Esophagus squamous epithelium (tissue), 5 donors: ENCODE measurements at places on chromosomes 2 and 18.

DNA sequence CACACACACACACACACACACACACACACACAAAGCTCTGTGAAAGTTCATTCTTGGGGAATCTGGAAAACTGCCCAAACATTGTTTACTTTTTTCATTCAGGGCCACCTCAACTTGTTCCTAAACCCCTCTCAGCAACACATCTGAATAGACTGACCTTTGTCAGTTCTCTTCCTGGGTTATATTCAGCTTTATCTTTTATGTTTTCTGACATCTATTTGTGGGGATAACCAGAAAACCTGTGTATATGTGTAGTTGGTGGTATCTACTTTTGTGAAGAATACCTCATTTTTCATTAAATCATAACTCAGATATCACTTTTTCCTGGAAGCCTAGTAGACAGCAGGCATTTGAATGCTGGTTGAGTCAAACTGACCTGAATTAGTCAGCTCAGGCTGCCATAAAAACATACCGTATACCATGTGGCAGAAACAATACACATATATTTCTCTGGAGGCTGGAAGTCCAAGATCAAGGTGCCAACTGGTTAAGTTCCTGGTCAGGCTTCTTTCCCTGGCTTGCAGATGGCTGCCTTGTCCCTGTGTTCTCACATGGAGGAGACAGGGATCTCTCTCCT lies 11.0 kb upstream of the RNF144A start:
- DNase-seq, result no peak

DNA sequence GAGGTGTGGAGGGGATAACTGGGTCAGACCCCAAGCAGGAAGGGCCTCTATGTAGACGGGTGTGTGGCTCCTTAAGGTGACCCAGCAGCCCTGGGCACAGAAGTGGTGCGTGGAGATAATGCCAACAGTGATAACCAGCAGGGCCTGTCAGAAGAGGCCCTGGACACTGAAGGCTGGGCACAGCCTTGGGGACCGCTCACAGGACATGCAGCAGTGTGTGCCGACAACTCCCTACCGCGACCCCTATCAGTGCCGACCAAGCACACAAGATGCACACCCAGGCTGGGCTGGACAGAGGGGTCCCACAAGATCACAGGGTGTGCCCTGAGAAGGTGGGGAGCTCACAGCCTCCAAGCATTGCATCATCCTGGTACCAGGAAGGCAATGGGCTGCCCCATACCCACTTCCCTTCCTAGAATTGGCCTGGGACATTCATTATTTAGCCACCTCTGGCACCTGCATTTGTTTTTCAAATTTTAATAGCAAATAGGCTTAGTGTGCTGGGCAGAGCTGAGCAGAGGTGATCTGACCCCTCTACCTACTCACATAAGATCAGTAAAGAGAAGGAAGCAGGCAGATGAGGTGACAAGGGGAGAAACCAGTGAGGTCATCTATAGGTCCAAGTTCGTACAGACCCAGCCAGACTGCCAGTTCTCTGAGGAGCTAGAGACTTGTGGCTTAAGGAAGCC lies 55.2 kb downstream of the BCL11A start:
- DNase-seq, result no peak

- DNase-seq, result no peak
These were observed 200.6 kb downstream of the TCF4 start for GRCh38 chr18:55387139-55387984.

DNA sequence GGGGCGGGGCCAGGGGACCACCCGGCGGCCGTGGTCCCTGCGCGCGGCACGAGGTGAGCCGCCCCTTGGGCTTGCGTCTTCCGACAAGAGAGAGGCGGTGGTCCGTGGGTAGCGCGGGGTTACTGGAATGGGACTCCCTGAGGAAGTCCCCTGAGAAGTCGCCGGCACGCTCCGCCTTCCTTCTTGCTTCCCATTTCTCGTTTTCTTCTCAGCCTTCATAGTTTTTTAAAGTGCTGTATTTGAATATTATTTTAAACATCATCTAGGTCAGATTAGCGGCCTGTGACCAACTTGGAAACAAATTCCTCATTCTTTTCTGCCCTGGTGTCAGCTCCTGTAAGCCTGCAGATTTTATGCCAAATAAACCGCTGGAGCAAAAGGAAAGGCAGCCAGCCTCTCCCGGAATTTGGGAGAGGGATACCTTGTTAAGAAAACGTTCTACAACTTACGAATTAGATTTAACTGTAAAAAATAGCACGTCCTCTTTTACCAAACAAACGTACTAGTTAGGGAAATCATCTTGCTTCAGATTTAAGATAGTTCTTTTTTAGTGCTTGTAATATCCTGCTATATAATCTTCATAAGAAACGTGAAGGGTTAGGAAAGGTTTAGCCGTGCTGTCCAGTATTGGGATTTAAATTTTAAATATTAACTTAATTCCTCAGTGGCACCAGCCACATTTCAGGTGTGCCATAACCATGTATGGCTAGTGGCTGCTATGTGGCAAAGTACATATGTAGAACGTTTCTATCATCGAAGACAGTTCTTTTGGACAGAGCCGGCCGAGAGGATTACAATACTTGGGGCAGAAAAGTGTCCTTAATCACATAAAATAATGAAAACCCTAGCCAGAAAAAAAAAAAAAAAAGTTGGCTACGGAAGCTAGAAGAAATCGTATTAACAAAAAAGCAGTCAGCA lies 628 bp upstream of the PTPN2 start:
- DNase-seq, result no peak

- no peak for DNase-seq
These were observed 1492.5 kb upstream of the TMEFF2 start for GRCh38 chr2:193687195-193687594.

- no peak for DNase-seq
These were observed 93.8 kb upstream of the RNU4ATAC start for GRCh38 chr2:121436918-121437317.

GRCh38 chr2:205822579-205822978 lies 140.3 kb downstream of the NRP2 start:
- no peak for DNase-seq

DNA sequence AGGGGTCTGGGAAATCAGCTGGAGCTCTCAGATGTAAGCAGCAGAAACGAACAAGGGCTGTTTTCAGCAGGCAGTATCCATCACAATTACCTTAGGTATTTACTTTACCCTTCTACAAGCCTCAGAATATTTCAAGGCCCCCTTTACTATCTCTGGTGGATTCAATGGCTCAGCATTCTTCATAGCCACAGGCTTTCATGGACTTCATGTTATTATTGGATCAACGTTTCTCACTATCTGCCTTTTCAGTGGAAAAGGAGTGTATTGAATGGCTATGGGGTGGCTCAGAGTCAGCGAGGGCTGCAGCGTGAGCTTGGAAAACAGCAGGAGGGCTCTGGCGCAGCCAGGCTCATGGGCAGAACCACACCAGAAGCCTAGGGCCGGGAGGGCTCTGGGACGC lies 16.6 kb upstream of the CHRNA1 start:
- DNase-seq, result no peak

- no peak for DNase-seq
These were observed 754.7 kb downstream of the BCL11A start for GRCh38 chr2:59798687-59799232.
